ENCODE measurements at places on chromosomes 16 and 17.

GRCh38 chr16:88300463-88300835 is 82.3 kb upstream of the ZNF469 start:
- DNase-seq, result no peak

GRCh38 chr16:86554599-86554916 is 477 bp downstream of the MTHFSD start:
- DNase-seq, result no peak

DNA sequence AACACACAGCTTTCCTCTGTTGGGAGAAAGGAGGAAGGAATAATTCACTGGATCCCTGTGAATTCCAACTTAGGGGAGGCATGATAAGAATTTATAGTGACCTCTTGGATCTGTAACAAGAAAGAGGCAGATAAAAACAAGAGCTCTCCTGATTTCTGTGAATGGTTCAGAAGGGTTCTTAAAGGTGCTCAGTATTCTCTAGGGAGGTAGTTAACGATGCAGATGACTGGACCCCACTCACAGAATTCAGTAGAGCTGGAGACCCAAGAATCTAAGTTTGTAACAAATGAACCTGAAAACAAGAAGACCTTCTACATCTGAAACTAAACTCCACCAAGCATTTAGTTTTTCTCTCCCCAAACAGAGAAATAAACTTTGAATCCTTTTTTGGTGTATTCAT is 8.6 kb downstream of the ZNRF1 start:
- no peak for DNase-seq

GRCh38 chr17:57099165-57099564 is 14.1 kb downstream of the AKAP1 start:
- no peak for DNase-seq

DNA sequence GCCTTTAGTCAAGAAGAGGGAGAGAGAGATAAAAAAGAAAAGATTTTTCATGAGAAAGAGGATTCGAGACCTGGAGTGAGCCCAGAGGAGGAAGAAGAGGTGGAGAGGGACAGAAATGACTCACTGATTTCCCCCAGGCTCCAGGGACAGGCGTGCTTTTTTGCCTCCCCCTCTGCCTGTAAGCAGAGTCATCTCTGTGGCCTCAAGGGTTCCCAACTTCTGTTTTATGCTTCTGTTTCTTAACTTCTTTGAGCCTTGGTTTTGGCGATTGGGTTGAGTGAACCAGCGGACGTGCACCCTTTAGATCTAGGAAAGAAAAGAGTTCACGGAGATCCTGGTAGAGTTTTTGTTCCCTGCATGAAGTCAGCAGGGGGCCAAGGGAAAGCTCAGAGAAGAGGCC is 147.9 kb upstream of the NOL11 start:
- no peak for DNase-seq

- DNase-seq, result no peak
Observed at GRCh38 chr17:13560935-13561334, 40.8 kb downstream of the HS3ST3A1 start.

DNA sequence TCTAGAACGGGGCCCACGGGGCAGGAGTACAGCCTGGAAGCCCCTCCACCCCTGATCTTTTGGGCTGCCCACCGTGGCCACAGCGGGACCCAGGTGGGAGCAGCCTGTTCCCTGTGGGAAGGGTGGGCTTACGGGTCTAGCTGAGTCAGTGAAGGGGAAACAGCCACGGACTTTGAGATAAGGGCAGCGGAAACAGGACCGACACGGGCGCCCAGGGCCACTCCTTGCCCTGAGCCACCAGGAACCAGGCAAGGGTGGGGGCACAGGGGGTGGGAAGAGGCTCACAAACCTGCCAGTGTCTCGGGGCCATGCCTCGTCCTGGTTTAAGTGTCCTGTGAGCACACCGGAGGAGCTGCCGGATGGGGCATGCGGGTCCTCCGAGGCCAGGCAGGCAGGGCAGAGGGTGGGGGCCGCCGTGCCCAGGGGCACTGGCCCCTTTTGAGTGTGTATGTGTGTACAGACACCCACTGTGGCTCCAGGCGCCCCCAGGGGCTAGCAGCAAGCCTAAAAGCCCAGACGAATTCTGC is 47.6 kb upstream of the PVALEF start:
- DNase-seq, result no peak

- DNase-seq, result no peak
Observed at GRCh38 chr17:53330756-53331155, 492.0 kb upstream of the KIF2B start.

DNA sequence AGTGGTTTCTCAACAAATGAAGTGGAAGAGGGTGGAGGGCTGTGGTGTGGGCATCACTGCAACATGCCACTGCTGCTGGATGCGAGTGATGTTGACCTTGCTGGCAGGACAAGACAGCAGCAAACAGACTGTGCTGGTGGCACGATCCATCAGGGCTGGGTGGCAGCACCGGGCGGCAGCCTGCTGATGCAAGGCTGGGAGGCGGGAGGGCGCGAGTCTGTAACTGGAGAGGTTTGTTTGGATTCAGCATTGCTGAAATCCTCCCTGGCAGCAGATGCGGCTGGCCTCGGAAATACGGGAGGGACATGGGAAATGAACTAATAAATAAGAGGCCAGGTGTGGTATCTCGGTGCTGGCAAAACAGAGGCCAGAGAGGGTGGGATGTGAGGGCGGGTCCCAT is 224.2 kb downstream of the ENGASE start:
- no peak for DNase-seq

- DNase-seq, result no peak
Observed at GRCh38 chr16:62392698-62393097, 356.5 kb upstream of the CDH8 start.

GRCh38 chr17:50072925-50073324 is 17.0 kb downstream of the ITGA3 start:
- peak; percentile 50 for DNase-seq

GRCh38 chr16:50425648-50426047 is 56.9 kb upstream of the BRD7 start:
- DNase-seq, result no peak

- DNase-seq, result no peak
Observed at GRCh38 chr16:82280867-82281266, 110.8 kb upstream of the MPHOSPH6 start.

DNA sequence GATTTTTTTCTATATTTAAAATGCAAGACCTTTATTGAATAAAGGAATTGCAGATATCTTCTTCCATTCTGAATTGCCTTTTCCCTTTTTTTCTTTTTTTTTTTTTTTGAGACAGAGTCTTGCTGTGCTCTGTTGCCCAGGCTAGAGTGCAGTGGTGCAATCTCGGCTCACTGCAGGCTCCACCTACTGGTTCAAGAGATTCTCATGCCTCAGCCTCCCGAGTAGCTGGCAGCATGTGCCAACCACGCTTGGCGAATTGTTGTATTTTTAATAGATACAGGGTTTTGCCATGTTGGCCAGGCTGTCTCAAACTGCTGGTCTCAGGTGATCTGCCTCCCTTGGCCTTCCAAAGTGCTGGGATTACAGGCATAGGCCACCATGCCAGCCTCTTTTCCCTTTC is 151.5 kb downstream of the CEP112 start:
- DNase-seq, result no peak

DNA sequence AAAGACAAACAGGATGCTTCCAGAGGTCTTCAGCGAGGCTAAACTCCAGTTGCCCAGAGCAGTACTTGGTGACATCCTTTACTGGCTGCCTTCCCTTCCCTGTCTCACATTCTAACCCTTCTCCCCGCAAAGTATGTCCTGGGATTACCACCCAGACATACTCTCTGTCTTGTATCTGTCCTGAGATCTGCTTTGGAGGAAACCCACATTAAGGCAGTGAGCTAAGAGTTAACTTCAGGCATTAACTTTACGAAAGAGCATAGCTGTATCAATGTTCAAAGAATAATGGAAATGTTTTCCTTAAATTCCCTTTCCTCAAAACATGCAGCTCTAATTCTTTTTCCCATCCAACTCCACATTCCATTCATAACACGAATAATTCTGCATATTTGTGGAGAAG is 385.2 kb downstream of the NPIPA8 start:
- peak; percentile 52 for DNase-seq

- DNase-seq, result no peak
Observed at GRCh38 chr17:66527335-66527734, 224.9 kb downstream of the PRKCA start.

GRCh38 chr17:75695830-75696271 is 25.4 kb upstream of the ITGB4 start:
- no peak for DNase-seq

- peak; percentile 63 for DNase-seq
Observed at GRCh38 chr17:9239793-9240658, 218.7 kb downstream of the NTN1 start.

DNA sequence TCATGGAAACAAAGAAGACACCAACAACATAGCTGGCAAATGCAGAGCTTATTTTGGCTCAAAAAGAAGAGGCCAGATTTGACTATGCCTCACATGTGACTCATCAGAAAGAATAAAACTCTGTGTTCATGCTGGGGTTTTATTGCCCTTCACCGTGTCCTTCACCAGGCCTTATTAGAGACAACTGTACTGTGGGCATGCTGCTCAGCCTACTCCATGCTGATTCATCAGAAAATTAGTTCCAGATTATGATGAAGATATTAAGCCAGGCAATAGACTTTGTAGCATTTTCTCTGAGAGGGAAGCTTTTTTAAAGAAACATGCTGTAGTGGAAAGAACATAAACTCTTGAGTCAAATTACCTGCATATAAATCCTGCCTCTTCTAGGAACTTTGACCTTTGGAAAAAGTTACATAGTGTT is 89.8 kb downstream of the CYB561 start:
- DNase-seq, result peak; percentile 66

GRCh38 chr16:49150341-49150740 is 131.3 kb downstream of the CBLN1 start:
- no peak for DNase-seq

DNA sequence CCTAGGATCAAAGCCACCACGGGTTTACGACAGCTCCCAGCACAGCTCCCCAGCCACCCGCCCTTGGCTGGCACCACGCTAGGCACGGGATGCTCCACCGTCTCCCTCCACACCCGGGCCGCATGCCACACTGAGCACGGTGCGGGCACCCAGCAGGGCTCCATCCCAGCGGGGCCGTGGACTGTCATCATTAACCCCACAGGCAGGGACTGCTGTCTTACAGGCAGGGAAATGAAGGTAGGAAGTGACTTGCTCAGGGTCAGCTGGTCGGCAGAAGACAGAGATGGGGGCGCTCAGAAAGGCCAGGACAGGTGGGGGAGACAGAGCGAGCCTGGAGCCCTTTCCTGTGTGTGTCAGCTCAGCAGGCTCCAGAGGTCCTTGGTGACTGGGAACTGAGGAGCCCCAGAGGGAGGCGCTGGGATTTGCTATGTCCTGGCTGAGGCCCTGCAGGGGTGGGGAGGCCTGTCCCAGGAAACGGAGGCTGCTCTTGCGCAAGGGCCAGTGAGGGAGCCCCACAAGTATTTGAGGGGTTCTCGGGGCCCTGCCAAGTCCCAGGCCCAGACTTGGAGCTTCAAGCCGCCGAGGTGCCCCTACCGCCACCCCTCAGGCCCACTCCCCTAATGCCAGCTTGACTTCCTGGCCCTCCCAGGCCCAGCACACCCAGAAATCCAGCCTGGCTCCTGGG is 3.2 kb downstream of the UBALD1 start:
- peak; percentile 44 for DNase-seq

GRCh38 chr17:7021993-7022778 is 664 bp upstream of the BCL6B start:
- DNase-seq, result peak; percentile 72

GRCh38 chr16:26729951-26730541 is 336.7 kb upstream of the C16orf82 start:
- no peak for DNase-seq

GRCh38 chr17:76003915-76004314 is 3.3 kb downstream of the CDK3 start:
- no peak for DNase-seq

GRCh38 chr16:50548909-50549560 is 839 bp downstream of the NKD1 start:
- DNase-seq, result no peak

- peak; percentile 86 for DNase-seq
Observed at GRCh38 chr16:57675741-57676551, 7.8 kb downstream of the ADGRG3 start.

GRCh38 chr16:58176608-58177352 is 21.1 kb downstream of the CSNK2A2 start:
- DNase-seq, result no peak

- peak; percentile 84 for DNase-seq
Observed at GRCh38 chr16:12095275-12096156, 119.0 kb downstream of the SNX29 start.

GRCh38 chr16:88343271-88343791 is 39.4 kb upstream of the ZNF469 start:
- DNase-seq, result no peak

GRCh38 chr16:86379505-86379846 is 130.9 kb upstream of the FOXF1 start:
- no peak for DNase-seq

DNA sequence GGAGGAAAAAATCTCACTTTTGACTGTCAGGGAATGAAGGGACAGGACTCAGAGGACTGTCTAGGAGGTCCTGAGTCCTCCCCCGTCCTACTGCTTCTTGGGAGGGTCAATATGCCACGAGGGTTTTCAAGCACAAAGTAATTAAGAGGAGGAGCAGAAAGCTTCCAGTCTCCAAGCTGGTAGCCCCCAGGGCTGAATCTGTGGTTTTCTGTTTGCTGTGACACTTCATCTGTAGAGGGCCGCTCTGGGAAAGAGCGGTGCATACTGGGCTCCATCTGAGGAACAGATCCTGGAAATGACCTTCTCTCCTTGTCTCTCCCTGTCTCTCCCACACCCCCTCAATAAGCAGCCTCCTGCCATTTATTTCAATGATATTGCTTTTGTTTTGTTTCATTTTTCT is 180.1 kb upstream of the SDK2 start:
- DNase-seq, result no peak

DNA sequence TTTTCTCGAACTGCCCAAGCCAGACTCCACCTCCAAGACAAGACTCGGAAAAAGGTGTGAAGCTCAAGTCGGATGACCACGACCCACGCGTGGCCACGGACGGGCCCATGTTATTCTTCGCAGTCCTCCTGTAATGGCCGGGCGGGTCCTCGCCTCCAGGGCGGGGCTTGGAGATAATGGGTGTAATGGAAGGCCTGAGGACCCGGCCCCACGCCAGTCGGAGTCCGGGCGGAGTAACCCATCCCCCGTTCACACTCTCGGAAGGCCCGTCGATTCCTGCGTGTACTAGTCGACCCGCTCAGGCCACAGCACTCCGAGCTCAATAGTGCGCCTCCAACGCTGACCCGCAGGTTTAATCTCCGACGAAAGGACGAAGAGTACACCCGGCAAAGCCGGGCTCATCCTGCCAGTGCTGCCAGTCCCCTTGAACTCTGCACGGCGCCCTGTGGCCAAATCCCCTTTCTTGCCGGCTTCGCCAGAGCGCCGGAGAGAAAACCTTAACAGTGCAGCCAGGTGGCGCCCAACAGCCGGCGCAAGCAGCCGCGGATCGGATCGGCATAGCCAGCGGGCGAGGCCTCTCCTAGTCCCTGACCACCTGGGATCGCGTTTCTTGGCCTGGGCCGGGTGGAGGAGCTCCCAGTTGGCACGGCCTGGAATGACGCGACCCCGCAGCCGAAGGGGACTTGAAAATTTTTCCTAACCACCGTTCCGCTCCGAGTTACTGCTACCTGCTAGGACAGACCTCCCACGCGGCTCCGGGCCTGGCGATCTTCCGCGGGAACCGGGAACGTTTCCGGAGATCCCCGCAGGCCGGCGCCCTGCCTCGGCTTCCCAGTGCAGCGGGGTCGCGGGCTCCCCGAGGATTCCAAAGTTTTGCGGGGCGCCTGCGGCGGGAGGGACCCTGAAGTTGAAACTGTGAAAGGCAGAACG is 762.0 kb downstream of the KCNJ18 start:
- no peak for DNase-seq

GRCh38 chr16:49566432-49566831 is 192.8 kb downstream of the C16orf78 start:
- no peak for DNase-seq

- peak; percentile 38 for DNase-seq
Observed at GRCh38 chr17:59423137-59423724, 91.8 kb downstream of the YPEL2 start.

- no peak for DNase-seq
Observed at GRCh38 chr16:57609541-57610401, 18.7 kb upstream of the ADGRG1 start.
